ENCODE measurements at places on chromosomes 2 and 18.

DNA sequence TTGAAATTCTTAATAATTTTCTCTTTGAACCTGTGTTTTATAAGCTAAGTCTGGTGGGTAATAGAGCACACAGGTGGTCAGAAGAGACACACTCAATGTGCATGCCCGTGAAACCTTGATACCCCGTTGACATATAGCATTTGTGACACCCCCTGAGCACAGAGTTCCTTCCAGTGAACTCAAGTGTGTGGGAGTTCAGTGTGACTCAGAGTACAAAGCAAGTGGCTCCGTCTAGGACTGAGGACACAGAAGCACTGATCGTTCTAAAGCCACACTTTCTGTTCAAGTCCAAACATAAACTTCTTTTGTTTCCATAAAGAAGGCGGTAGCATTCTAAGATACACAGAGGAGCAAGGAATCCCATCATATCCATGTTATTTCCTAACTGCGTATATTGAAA, 523.6 kb downstream of the PID1 start:
- DNase-seq = no peak

DNA sequence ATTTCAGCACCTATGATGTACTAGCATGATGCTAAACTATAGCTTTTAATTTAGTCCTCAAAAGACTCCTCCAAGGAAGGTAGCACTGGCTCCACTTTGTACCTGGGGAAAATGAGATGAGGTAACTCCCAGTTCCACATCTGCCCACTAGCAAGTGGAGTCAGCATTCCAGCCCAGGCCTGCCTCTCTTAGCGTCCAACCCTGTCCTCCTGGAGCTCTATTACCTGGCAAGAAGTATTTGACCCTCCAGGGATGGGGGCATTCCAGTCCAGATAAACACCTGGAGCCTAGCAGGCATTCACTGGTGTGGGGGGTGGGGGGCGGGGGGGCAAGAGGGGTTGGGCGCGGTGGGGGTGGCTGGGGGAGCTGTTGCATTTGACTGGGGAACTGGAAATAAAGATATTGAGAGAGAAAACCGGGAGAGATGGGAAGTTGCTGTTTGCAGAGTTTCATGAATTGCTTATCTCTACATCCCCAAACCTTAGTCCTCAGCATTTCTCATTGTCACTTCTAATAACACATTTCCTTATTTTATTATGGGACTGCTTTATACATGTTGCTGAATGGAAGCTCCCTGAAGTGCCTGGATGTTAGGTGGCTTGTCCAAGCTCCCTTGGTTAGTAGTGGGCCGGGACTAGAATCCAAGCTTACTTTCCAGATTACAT, 22.0 kb upstream of the FZD5 start:
- DNase-seq = no peak

- DNase-seq = no peak
Measured at GRCh38 chr2:41502752-41503151, 545.1 kb upstream of the PKDCC start.

DNA sequence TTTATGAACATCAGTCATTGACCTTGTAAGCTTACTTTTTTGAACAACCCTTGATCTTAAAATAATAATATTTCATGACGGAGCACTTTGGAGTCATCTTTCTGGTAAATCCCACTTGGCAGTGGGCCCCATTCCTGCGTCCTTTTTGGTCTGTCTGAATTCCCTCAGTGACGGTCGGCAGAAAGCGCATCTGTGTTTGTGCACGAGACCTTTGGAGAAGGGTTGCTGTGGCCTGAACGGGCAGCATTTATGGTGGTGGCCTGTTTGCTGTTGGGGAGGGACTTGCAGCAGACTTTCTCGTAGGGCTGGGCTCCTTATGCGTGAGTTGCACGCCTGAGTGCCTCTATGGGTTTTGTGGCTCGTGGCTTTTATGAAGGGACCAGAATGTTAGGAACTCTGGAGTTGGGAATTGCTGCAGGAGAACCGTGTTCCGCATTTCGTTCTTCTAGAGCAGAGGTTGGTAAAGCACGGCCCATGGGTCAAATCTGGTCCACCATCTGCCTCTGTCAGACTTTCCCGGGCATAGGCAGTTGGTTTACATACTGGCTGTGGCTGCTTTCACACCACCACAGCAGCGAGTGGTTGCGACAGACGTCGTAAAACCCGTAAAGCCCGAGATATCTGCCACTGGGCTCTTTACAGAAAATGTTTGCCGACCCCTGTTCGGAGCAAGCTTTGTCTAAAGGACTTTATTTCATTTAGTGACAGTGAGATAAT, 30.8 kb downstream of the LPIN1 start:
- DNase-seq = no peak

DNA sequence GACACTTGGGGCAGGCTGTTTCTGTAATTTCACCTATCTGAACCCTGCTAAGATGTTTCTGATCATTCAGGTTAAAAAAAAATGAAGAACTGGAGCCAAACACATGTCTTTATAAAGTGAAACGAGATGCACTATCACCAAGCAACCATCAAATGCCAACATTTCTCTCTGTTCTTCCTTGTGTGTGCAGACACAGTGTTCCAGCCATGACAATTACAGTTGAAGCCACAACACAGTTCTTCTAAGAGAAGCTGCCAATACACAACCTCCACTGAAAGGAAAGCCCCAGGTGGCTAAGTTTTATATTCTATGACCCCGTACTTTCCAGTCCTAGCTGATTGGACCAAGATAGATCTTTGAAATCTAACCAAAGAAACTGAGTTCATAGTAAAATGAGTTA, 181.8 kb downstream of the RAD51AP2 start:
- no peak for DNase-seq

GRCh38 chr18:59767732-59768131, 70.5 kb upstream of the CCBE1 start:
- DNase-seq = no peak

- DNase-seq = no peak
Measured at GRCh38 chr2:52097071-52097470, 1065.1 kb upstream of the NRXN1 start.

DNA sequence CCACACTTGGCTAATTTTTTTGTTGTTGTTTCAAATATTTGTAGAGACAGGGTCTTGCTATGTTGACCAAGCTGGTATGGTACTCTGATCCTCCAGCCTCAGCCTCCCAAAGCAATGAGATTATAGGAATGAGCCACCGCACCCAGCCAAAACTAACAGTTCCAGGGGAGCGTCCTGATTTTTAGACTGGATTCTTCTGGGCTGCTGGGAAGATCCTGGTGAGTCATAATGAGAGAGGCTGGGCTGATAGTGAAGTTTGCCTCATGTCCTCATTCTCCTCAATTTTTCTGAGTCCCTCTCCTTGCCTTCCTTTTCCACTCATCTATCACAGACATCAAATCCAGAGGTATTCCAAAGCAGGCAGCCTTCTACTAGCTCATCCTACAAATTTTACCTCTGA, 81.3 kb downstream of the VSNL1 start:
- DNase-seq = no peak

GRCh38 chr2:1969701-1970015, 225.3 kb upstream of the PXDN start:
- no peak for DNase-seq

GRCh38 chr2:37412231-37412630, 67.8 kb downstream of the QPCT start:
- DNase-seq = no peak

GRCh38 chr2:229835596-229836283, 86.1 kb downstream of the TRIP12 start:
- DNase-seq = no peak

DNA sequence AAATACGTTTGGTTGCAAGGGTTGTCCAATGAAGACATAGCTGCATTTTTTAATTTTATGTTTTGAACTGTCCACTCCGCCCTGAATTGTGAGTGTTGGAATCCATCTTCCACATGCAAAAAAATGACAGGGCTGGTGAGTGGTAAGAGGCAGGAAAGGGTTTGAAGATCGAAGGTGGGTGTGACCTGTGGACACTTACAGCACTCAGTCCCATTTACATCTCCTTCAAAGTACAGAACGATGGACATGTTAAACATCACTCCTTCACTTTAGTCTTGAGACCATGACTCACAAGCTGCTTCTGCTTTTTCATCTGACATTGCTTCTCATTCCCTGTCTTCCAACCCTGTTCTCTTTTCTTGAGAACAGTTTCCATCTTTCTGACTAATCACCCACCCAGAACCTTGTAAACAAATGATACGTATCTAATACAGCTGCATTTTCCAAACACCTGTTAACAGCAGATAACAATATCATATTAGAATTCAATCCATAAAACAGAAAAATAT, 179.3 kb downstream of the ZNF516 start:
- DNase-seq = no peak

GRCh38 chr18:44899832-44900231, 219.1 kb downstream of the SETBP1 start:
- DNase-seq = no peak

GRCh38 chr18:48300463-48300961, 108.7 kb downstream of the ZBTB7C start:
- DNase-seq = no peak

GRCh38 chr2:43102366-43103092, 123.9 kb downstream of the ZFP36L2 start:
- DNase-seq = no peak

DNA sequence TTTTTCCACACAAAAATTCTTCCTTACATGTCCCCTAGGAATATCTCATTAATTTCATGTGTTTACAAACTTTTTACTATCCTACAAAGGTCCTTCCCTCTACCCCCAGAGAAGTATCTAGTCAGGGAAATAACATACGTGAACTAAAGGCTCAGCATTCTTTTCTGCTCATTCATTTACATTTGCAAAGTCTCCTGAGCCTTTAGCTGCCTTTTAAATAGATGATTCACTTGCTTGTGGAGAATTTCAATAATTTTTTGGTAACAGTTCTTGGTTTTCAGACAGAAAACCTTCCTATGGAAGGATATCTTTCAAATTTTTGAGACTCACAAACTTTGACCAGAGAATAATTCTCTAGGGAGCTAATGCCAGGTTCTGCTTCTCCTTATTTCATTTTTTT, 81.5 kb upstream of the RMDN2 start:
- DNase-seq = no peak

DNA sequence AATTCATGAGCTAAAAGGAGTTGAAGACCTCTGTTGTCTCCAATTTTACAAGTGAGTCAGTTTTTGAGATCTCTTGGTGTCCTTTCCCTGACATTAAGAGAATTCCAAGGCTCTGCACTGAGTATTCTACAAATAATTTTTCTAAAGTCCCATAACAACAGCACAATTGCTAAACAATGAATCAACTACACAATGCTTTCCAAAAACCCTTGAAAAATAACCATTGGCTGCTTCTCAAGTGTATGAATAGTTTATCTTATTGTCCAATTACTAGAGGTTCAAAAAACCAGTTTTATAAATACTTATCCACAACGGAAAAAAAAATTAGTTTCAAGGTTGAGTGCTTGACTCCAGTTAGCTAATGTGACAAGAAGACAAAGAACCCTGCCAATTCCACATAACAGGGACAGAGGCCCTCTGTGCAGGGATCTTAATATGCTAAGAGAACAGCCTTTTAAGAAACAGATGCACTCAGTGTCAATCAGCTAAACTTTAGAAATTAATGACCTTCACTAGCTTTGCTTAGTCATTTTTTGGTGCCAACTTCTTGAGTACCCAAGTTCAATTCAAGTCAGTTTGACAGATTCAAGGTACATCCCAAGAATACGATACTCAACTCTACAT, 266.6 kb upstream of the CYP26B1 start:
- no peak for DNase-seq

GRCh38 chr2:33275689-33276444, 200.6 kb upstream of the RASGRP3 start:
- DNase-seq = no peak

DNA sequence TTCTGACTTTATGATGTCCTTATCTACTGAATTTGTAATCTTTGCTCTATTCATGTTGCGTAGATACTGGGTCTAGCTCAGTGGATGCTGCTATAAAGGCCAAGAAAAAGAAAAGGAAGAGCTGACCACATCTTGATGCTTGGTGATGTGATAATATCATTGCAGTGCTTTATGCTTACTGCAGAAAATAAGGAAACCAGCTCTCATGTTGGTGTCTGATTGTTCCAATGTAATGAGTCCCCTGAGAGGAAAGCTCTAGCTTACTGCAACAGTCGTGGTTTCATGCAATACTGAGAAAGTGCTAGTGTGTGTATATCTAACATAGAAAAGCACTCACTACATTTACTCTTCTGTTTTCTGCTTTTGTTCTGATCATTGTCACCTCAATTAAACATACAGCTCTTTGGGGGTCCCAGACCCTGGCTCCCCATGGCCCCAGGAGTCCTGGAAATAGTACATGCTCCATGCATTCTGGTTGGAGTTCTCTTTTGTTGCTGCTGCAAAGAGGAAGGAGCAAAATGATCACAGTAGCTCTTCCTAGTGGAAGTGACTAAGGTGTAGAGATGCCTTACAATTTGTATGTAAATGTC, 338.8 kb downstream of the CYRIA start:
- no peak for DNase-seq

- no peak for DNase-seq
Measured at GRCh38 chr18:58965291-58966004, 100.8 kb downstream of the ZNF532 start.

GRCh38 chr2:50648041-50648700, 383.8 kb downstream of the NRXN1 start:
- no peak for DNase-seq

- DNase-seq = no peak
Measured at GRCh38 chr18:51614967-51615571, 417.6 kb upstream of the MEX3C start.

GRCh38 chr2:129061069-129061768, 742.6 kb upstream of the HS6ST1 start:
- no peak for DNase-seq

- no peak for DNase-seq
Measured at GRCh38 chr2:145484448-145485097, 964.7 kb upstream of the ZEB2 start.

DNA sequence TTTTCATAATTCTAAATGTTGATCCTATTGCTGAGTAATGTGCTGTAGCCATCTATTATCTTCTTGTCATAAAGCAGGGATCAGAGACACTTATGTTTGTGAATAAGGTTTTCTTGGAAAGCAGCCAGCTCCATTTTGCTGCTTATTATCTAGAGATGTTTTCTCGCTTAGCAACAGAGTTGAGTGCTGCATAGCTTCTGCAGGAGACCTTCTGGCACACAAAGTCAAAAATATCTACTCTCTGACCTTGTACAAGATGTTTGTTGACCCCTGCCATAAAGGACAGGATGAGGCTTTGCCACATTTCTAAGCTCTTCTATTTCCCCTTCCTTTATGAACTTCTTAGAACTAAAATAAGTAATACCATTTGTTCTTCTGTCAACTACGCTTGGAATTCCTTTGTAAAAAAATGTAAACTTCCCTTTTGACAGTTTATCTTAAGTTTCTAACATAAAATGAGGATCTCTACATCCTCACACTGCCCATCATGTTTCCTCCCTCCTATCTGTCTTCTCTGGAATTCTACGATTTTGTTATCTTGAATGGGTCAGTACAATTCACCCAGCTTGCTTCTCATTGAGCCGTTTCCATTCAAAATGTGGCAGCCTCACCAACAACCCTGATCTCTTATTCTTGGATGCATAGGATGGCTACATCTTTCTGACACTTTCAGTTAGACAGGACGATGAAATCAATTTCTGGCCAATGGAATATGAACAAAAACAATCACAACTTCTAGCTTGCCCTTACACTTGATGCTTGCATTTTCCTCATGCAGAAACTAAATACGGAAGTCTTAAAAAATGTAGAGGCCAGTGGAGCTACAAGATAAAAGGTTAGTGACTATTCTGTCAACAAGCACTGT, 1377.0 kb downstream of the SUCLG1 start:
- no peak for DNase-seq

GRCh38 chr18:63302220-63302619, 17.3 kb downstream of the BCL2 start:
- no peak for DNase-seq

Measured in esophagus squamous epithelium (tissue), 5 donors.